ENCODE measurements at places on chromosomes 4 and X.

DNA sequence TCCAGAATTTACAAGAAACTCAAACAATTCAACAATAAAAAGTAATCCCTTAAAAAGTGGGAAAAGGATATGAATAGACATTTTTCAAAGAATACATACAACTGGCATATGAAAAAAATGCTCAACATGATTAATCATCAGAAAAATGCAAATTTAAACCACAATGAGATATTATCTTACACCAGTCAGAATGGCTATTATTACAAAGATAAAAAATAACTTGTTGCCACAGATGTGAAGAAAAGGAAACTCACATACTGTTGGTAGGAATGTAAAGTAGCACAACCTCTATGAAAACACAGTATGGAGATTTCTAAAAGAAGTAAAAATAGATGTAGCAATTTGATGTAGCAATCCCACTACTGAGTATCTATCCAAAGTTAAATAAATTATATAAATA is 65.1 kb upstream of the DIAPH2 start:
- no peak for DNase-seq

GRCh38 chr4:186688150-186688943 is 35.3 kb downstream of the FAT1 start:
- no peak for DNase-seq

DNA sequence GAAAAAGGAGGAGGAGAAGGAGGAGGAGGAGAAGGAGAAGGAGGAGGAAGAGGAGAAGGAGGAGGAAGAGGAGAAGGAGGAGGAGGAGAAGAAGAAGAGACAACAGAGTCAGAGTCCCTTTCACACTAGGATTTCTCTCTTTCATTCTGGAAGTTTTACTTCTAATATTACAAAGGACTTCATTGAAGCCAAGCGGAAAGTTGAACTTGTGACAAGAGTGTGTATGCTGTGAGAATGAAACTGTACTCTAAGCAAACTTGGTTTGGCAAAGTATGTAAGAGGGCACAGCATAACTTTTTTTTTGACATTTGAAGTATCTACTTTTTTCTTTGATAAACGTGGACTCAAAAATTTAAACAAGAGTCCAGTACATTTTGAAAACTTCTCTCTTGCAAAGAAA is 48.0 kb downstream of the CXCL8 start:
- DNase-seq: no peak

DNA sequence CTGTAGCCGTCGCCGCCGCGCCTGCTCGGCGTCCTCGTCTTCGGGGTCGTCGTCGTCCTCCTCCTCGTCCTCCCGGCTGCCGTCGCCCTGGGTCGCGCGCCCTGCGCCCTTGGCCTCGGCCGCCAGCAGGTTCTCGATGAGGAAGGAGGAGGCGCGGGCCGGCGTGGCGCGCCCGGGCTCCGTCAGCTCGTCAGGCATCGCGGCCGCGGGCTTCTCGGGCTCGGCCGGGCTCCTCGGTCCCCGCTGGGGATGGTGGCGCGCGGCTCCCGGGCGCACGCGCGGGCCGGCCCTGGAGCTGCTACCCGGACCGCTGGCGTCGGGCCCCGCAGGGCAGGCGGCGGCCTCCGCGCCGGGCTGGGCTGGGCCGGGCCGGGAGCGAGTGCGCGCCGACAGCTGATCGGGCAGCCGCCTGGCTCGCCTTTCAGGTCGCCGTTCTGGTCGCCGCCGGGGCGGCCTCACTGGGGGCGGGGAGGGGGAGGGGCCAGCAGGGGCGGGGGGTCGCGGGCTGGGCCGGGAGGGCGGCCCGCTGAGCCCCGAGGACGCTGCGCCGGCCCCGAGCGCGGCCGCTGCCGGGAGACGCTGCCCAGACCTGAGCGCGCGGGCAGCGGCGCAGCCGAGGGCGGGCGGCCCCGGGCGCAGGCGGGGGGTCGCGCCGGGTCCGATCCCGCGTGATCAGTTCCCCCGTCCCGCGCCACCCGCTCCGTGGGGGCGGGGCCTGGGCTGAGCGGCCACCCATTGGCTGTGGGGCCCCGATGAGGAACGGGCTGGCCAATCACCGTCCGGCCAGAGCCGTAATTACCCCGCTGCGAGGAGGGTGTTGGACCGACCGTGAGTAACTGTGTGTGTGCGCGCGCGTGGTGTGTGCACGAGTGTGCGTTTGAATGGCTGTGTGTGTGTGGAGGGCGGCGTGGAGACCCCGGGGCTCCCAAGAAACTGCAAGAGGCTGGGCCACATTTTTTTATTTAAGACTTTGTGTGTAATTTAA is at the start of gene HMX1:
TSS of gene HMX1 (minus strand) at position 423 of the 985 bp plus-strand sequence. CDS start at position 198, 225 bp downstream.
- DNase-seq: no peak

GRCh38 chr4:17956245-17956644 is 65.3 kb downstream of the LCORL start:
- no peak for DNase-seq

- DNase-seq: no peak
Measured at GRCh38 chrX:143165778-143166177, 140.1 kb downstream of the SPANXN4 start.

GRCh38 chrX:95893636-95894035 is 791.0 kb upstream of the DIAPH2 start:
- no peak for DNase-seq

GRCh38 chr4:52051615-52052474 is 741 bp downstream of the SPATA18 start:
- DNase-seq: no peak

DNA sequence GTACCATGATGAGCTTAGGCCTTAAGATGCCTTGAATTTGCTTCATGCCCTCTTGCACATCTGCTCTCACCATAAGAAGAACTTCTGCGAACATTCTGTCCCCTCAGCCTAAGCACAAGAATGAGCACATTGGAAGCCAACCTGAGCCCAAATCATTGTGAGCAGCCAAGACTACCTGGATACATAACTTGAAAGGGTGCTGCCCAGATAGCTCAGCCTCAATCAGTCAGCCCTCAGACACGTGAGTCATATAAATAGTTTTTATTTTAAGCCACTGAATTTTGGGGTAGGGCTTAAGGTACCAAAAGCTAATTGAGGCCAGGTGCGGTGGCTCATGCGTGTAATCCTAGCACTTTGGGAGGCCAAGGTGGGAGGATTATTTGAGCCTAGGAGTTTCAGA is 27.5 kb upstream of the BBS12 start:
- DNase-seq: no peak

- no peak for DNase-seq
Measured at GRCh38 chrX:97845451-97845850, 961.7 kb downstream of the RPA4 start.

GRCh38 chrX:117808426-117808825 is 308.2 kb downstream of the KLHL13 start:
- no peak for DNase-seq

- DNase-seq: no peak
Measured at GRCh38 chrX:110786486-110786885, 9.1 kb downstream of the CHRDL1 start.

GRCh38 chrX:68098431-68098830 is 334.9 kb downstream of the OPHN1 start:
- DNase-seq: no peak

DNA sequence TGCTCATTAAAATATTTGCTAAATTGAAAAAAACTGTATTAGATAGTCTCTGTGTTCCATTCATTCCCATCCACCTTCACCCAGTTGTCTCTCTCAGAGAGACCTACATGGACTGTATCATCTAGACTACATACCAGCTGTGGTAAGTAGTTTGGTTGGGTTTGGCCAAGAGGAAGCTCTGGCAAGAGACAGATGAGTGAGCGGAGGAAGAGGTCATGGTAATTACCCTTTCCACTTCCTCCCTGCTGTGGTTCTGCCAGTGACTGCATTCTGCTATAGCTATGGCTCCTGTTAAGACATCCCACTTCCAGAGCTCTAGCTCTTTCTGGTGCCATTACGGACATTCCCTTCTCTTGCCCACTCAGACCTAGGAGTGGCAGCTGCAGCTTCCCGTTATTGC is 239.0 kb upstream of the MID1 start:
- DNase-seq: no peak

DNA sequence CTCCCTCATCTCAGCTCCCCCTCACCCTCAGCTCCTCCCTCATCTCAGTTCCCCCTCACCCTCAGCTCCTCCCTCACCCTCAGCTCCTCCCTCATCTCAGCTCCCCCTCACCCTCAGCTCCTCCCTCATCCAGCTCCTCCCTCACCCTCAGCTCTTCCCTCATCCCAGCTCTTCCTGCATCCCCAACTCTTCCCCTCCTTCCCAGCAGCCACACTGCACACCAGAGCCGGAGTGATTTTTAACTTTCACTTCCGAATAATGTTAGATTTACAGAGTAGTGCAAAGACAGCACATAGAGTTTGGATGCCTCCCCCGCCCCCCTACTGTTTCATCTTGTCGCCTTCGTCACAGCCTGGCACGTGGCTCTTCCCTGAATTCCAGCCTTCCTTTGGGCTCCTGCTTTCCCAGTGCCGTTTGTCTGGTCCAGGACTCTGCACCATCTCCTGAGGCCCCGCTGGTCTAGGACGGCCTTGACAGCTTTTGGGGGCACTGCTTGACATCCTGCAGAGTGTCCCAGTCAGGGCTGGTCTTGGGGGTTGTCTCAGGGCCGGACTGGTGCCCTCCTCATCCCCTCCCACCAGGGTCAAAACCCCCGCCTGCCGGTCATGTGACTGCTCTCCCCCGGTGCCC is 110.2 kb downstream of the FAM53A start:
- DNase-seq: no peak

DNA sequence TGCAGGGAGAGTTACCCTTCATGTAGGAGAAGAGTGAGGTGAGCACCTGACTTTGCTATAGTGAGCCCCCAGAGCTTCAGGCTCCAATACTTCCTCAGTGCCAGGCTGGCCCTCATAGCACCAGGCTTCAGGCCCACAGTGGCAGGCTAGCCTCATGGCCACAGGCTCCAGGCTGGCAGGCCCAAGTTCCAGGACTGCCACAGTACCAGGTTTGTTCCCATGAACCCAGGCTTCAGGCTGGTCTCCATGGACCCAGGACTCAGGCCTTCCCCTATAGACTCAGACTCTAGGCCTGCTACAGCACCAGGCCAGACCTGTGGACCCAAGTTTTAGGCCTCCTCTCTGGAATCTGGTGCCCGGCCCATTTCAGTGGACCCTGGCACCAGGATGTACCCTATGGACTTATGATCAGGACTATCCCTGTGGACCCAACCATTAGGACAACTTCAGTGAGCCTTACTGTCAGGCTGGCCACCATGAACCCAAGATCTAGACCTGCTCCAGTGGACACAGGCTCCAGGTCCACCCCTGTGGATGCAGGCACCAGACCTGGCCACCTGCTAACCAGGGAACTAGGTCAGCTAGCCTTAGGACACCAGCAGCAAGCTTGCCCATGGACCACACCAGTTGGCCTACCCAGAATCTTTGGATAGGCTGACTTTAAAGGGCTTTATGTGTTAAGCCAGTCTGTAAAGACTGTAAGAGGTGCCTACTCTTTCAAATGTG is 658.2 kb downstream of the KLHL13 start:
- no peak for DNase-seq

GRCh38 chrX:63350465-63350877 is 661 bp downstream of the SPIN4 start:
- DNase-seq: no peak

- DNase-seq: peak; percentile 57
Measured at GRCh38 chr4:138090150-138090917, 151.8 kb downstream of the SLC7A11 start.

DNA sequence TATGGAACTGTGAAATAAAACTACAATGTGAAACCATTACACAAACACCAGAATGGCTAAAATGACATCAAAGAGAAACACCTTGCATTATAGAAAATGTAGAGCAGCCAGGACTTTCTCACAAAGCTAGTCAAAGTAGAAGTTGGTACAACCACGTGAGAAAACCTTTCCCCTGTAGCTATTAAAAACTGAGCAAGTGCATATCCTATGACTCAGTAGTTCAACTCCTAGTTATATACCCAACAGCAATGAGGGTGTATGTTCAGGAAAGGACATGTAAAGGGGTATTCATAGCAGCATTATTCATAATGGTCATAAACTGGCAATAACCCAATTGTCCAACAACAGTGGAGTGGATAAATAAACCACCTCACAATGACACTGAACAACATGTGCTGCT is 177.5 kb upstream of the NUDT10 start:
- DNase-seq: no peak

DNA sequence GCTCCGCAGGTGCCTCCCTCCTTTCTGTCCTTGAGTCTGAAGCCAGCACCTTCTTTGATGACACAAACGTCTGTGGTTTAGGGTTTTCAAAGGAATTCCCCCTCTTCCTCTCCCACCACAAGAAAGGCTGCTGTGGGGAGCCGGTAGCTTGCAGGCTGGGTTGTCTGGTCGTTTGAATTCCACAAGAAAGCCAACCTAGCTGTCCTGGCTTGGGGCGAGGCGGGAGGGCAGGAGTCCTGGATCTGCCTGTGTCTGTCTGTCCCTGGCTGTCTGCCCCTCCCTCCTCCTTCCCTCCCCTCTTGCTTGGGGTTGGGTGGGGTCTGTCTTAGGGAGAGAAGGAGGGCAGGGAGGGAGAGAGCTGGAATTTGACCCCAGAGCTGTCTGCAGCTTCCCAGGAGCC is 56.3 kb downstream of the SHROOM2 start:
- no peak for DNase-seq

DNA sequence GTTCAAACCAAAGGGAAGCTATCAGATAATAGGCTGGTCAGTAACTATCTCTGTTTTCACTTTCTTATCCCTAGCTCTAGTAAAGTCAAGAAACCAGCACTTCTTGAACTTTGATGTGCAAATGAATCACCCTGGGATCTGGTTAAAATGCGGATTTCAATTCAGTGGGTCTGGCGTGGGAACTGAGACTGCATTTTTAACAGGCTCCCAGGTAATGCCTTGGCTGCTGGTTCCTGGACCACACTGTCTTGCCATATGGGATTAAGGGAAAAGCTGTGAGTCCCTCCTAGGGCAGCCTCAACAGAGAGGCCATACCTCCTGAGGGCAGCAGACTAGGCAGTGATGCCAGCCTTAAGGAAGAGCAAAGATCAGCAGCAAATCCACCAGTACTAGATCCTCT is 1.7 kb downstream of the RNF175 start:
- no peak for DNase-seq

DNA sequence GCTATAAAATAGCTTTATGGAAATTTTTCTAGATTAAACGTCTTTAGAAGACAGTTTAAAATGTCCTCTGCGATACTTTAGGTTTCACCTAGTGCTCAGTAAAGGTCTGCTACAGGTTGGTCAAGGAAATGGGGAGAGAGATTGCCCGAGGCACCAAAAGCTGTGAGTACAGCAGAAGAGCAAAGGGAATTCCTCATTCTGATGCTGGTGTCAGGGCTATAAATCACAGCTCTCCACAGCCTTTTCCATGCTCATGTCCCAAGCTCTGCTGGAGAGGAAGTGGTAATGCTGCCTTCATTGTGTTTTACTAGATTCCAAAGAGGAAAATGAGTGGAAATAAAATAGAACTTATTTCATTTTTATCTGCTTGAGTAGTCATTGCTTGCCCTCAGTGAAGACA is 2060.4 kb downstream of the ARAP2 start:
- DNase-seq: no peak

GRCh38 chr4:187357821-187358220 is 634.2 kb upstream of the FAT1 start:
- DNase-seq: no peak
